IgD-negative memory B cell (primary cell): ENCODE measurements at places on chromosomes 3 and 15. TPM values are rescaled to one million over a fixed set of nuclear protein-coding genes. Genes with fewer than 3 reads are reported as not detected.

The CFAP161 gene
- not detected for polyA plus RNA-seq

The OR5K2 gene
- polyA plus RNA-seq = not detected

The CHRNA7 gene
- not detected for polyA plus RNA-seq

The MUC20 gene
- polyA plus RNA-seq = 0.39 TPM

The FOXB1 gene
- polyA plus RNA-seq = not detected

The TTLL13 gene
- polyA plus RNA-seq = 0.08 TPM

The GJD2 gene
- not detected for polyA plus RNA-seq

The OCA2 gene
- not detected for polyA plus RNA-seq

The NR2E3 gene
- 0.78 TPM for polyA plus RNA-seq
